ENCODE measurements at places on chromosomes 1 and 21.

DNA sequence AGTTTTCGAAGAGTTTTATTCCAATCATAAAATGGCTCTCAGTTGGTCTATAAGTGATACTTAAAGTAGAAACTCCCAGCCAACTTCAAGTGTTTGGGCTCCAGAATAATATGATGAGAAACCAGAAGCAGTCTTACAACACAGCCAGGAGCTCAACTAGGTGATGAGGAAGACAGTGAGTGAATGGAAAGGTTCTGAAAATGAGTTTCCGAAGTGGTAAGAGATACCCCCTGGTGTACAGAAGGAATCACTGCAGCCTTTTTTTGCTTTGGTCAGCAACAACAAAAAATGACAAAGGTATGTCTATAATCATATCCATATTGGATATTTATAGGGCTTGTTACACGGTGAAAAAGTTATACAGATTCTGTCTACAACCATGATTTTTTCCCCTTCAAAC is 16.5 kb downstream of the KRTAP19-1 start:
- DNase-seq: no peak

DNA sequence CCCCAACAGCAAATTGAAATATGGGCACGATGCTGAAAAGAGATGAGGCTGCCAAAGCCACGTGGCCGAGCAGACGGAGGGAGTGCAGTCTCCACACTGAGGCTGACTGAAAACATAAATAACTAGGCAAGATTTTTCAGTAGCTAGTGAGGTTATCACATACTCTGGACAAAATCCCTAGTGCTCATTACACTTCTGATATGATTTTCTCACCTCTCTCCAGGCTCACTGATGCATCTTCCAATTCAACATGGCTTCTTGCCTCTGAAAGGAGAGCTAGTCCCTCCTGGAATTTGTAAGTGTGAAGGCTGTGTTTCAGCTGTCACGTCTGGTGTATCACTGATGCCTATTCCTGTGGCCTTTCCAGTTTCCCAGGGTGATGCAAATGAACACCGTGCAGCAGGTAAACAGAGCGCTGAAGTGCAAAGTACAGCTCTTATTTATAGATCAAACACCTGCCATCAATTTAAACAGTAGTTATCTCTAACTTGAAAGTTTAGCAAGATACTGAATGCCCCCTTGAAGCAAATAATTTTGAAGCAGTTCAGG is 656.1 kb downstream of the KIF26B start:
- no peak for DNase-seq

GRCh38 chr1:114093624-114094362 is 59.9 kb downstream of the SYT6 start:
- no peak for DNase-seq

- no peak for DNase-seq
These were observed 924.0 kb downstream of the LTN1 start for GRCh38 chr21:28068455-28069358.

All from glomerular endothelial cell (primary cell).